ENCODE measurements at places on chromosomes 5 and 9. TPM values are rescaled to one million over a fixed set of nuclear protein-coding genes. Genes with fewer than 3 reads are reported as not detected.

Gene FOXI1
- polyA plus RNA-seq, result not detected

Gene IFNW1
- not detected for polyA plus RNA-seq

Gene GADD45G
- 118 TPM for polyA plus RNA-seq

Gene REEP2
- polyA plus RNA-seq, result 2.8 TPM

Gene SLC4A9
- polyA plus RNA-seq, result 0.08 TPM

Gene MARCHF11
- polyA plus RNA-seq, result 0.36 TPM

Gene ANKRD18B
- polyA plus RNA-seq, result 0.91 TPM

Gene ADRB2
- 1.8 TPM for polyA plus RNA-seq

Gene ZBTB34
- polyA plus RNA-seq, result 3.4 TPM

Gene NOXA1
- 0.44 TPM for polyA plus RNA-seq

Gene PCDHGB4
- 3.8 TPM for polyA plus RNA-seq

Gene DRD1
- not detected for polyA plus RNA-seq

Gene QRFP
- not detected for polyA plus RNA-seq

Gene ADAMTS16
- polyA plus RNA-seq, result not detected

Gene SPINK7
- not detected for polyA plus RNA-seq

Gene C5orf52
- polyA plus RNA-seq, result not detected

- no peak for DNase-seq
These were observed 196.3 kb downstream of the CSNK1G3 start for GRCh38 chr5:123708074-123708806.

- no peak for DNase-seq
These were observed 60.2 kb downstream of the SMIM23 start for GRCh38 chr5:171845857-171846256.

DNA sequence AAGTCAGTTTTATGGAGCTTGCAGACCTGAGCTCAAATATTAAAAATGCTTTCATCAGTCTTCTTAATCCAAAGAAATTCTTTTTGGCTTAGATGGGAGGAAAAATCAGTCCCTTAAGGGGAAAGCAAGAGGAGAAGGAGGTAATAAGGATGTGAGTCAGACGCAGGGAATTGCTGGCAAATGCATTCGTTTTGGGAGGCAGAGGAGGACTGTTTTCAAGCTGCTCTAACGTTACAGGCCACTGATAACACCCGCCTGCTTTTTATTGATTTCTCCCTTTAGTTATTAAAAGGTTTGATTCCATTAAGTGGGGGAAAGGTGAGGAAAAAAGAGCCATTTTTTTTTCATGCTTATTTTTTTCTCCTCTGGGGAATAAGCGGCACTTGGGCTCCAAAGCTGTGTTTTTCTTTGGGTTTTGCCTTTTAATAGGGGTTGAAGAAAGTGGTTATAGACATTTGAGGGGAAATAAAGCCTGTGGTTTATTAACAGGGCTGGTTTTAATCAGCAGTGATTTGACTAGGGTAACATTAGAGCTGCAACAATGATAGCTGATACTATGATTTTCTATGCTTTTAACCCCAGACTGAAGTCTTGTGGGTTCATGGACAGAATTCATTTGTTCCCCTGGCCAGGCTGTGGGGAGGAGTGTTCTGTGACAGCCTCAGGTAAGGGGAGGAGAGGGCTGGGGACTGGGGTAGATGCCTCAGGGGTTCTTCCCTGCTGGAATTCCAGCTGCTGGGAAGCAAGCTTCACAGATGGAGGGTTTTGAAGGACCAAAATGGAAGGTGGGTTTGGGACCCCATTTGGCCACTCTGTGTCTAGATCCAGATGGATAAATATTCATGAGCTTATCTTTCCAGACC is 225.2 kb downstream of the GAS1 start:
- peak; percentile 52 for DNase-seq

DNA sequence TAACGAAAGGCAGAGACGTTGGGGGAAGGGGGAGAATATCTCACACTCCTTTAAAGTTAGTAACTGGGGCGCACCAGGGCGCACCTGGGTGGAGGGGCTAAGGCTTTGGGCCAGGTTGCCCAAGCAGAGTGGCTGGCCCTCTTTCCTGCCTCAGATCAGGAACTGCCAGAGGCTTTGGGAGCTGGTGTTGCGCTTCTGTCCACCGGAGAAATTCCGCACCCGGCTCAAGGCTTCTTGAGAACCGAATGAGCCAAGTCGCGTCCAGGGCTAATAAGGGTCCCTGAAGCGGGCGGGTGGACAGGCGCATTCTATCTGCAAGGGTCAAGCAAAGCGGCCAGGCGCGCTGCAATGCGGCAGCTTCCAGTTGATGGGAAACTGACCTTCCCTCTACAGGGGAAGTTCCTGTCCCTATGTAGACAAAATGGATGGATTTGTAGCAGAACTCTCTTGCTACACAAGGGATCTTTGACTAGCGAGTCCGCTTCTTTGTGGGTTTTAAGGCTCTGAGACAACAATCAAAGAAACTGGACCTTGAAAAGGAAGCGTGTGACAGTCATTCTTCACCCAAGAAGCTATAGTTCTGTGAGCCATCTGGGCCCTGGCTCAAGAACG is 5.5 kb downstream of the PAX5 start:
- DNase-seq, result no peak

GRCh38 chr9:111456529-111456928 is 27.7 kb downstream of the ECPAS start:
- no peak for DNase-seq

DNA sequence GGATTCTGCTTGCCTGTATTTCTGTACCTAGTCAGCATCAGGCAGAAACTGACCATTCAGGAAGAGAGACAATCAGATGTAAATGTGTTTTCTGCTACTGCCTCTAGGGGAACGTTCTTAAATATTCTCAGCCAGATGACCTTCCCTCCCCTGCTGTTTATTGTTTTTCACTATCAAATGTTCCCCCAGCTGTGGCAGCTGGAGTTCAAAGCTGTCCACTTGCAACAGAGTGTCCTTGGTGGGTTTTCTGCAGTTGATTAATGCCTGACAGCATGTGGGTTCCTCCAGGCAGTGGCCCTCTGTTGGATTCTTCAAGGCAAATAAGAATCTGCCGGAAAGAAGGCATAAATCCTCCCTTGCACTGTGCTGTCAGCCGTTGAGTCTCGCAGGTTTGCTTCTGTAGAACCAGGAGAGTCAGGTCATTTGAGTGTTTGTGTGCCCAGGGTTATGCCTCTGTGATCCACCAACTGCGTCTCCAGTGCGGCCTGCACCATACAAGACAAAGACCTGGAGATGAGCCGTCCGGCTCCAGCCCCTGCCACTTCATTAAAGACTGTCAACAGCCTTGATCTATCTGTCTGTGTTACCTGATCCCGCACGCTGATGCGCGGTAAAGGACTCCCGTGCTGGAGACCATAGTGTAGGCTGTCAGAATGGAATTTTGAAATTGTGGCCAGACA is 203.4 kb downstream of the GADD45G start:
- no peak for DNase-seq

DNA sequence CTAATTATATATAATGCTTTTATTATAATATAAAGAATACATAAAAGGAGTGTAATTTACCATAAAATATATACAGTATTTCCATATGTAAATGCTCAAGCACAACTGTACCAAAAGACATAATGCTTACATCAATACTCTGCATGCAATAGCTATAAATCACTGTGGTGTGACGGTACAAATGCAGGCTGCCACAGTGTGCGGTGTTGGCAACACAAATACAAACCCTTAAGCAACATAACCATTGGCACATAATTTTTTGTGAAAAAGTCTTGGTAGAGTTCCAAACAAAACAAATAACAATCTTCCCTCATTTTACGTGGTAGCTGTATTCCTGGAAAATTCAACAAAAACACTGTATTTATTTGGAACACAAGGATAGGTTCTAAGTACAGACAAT is 1.9 kb upstream of the SHISAL2B start:
- DNase-seq, result no peak

GRCh38 chr9:114735704-114736103 is 53.7 kb upstream of the TEX48 start:
- no peak for DNase-seq

- peak; percentile 34 for DNase-seq
These were observed 2.4 kb downstream of the NFIL3 start for GRCh38 chr9:91421128-91421765.

DNA sequence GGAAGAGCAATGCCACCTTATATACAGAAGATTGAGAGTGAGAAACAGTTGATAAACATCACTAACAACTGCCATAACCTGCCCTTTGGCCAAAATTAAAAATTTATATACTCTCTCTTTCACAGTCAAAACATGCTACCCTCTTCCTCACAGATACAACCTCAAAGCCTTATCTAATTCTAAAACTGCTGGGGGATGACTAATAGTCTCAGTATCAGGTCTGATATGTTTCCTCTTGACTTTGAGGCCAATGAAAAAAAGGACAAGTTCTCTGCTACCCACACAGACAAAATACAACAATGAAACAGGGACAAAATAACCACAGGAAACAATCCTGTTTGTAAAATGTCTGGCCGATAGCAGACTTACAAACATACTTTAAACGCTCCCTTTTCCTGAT is 485.6 kb upstream of the NUDT12 start:
- no peak for DNase-seq

DNA sequence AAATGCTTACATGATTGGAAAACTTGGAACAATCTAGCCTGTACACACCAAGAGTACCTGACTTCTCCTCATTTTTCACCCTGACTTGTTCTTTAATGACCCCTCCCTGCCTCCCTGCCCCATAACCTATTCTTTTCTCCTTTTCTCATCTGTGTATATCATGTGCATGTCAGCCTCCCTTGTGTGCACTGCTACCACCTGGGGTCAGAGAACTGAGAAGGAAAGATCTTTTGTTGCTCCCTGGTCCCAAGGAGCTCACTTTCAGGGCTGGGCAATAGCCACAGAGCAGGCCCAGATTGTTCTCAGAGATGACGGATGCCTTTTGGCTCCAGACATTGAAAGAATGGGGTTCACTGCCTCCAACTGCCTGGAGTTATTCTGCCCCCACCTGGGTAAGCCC is 5.1 kb downstream of the MAP1B start:
- DNase-seq, result no peak

DNA sequence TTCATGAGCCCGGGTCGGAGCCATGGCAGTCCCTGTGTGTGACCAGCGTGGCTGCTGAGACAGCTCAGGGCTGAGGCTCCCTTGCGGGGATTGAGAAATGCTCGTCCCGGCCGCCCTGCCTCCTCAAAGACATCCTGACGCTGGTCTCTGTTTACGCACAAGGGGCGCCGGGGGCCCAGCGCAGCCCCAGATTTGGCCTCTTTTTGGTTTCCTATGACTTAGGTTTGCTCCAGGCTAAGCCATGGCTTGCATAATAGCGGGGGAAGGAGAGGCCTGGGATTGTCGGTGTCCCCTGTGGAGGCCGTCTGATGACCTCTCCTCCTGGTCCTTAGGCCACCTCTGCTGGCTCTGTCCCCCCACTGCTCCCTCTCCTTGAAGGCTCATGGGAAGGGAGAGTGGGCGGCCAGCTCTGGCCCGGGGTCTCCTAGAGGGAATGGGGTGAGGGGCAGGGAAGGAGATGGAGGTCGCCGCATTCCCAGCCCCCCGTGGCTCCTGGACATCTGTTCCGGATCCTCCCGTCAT is 3.5 kb downstream of the LAMC3 start:
- DNase-seq, result peak; percentile 29

- DNase-seq, result no peak
These were observed 158.1 kb downstream of the ARRDC3 start for GRCh38 chr5:91224969-91225368.

- no peak for DNase-seq
These were observed 24.0 kb downstream of the FOXD1 start for GRCh38 chr5:73424556-73424977.

- DNase-seq, result peak; percentile 70
These were observed 12.7 kb downstream of the STK10 start for GRCh38 chr5:172175263-172175719.

GRCh38 chr5:38453506-38453905 is 102.9 kb downstream of the LIFR start:
- DNase-seq, result no peak

DNA sequence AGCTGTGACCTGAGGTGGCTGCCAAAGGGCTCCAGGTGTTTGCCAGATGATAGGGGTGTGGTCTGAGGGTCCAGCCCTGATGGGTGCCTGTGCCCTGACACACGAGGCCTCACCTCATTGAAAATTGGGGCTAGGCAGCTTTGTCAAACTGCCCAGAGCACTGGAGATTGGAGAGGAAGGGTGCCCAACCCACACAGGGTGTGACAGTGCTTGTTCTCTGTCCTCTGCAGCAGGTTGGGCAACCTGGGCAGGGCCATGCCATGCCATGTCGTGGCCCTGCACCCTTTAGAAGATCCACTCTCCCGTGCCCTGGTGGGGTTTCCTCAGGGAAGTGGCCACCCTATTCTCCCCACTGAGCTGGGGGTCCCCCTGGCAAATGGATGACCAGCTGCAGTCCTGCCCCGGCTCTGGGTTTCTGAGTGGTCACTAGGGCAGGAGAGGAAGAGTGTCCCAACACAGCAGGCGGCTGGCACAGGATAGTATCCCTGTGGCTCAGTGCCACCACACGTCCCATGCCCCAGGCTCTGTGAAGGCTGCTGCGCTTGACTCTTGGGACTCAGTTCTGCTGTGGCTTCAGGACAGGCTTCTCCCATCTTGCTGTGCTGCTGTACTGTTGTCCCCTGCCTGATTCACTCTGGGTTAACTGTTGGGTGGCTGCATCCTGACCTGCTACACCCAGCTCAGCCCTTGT is 100.8 kb upstream of the PITX1 start:
- no peak for DNase-seq

- DNase-seq, result no peak
These were observed 20.2 kb downstream of the NIPSNAP3B start for GRCh38 chr9:104784098-104784497.

- DNase-seq, result no peak
These were observed 95.8 kb downstream of the TMEM174 start for GRCh38 chr5:73268826-73269225.

GRCh38 chr9:104009826-104010225 is 84.3 kb upstream of the SMC2 start:
- no peak for DNase-seq

DNA sequence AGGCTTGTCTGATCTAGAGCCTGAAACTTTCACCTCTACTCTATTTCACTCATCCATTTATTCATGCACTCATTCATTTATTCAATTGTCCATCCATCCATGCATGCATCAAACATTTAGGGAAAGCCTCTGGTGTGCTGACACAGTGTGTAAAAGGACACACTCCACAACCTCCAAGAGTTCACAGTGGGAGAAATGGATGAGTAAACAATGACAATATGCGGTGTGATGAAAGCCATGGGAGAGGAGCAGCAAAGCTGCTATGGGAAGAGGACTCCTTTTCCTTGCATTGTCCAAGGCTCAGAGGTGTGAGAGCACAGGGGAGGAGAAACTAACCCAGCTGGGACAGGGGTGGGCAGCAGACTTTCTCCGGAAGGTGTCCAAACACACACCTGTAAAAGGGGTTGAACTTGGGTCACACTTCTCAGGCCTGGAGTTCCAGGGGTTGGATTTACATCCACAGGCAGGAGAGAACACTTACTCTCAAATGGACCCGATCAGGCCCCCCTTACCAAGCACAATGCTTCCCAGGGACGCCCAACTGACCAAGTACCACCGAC is 21.2 kb upstream of the PFDN1 start:
- no peak for DNase-seq

GRCh38 chr5:52789378-52789777 is 1.7 kb downstream of the ITGA1 start:
- no peak for DNase-seq

- DNase-seq, result no peak
These were observed 302.2 kb downstream of the DIRAS2 start for GRCh38 chr9:90340421-90340820.

GRCh38 chr5:127153031-127153430 is 79.7 kb upstream of the C5orf63 start:
- DNase-seq, result no peak

All from heart left ventricle (tissue), 16 donors.